ENCODE measurements at places on chromosomes 16 and 17.

- DNase-seq: peak; percentile 83
These were observed 18.6 kb upstream of the HAPSTR1 start for GRCh38 chr16:9072806-9073341.

- no peak for DNase-seq
These were observed 3.5 kb downstream of the KCNJ16 start for GRCh38 chr17:70078549-70078948.

GRCh38 chr16:24070851-24071250 lies 185.3 kb upstream of the CACNG3 start:
- DNase-seq: peak; percentile 7

DNA sequence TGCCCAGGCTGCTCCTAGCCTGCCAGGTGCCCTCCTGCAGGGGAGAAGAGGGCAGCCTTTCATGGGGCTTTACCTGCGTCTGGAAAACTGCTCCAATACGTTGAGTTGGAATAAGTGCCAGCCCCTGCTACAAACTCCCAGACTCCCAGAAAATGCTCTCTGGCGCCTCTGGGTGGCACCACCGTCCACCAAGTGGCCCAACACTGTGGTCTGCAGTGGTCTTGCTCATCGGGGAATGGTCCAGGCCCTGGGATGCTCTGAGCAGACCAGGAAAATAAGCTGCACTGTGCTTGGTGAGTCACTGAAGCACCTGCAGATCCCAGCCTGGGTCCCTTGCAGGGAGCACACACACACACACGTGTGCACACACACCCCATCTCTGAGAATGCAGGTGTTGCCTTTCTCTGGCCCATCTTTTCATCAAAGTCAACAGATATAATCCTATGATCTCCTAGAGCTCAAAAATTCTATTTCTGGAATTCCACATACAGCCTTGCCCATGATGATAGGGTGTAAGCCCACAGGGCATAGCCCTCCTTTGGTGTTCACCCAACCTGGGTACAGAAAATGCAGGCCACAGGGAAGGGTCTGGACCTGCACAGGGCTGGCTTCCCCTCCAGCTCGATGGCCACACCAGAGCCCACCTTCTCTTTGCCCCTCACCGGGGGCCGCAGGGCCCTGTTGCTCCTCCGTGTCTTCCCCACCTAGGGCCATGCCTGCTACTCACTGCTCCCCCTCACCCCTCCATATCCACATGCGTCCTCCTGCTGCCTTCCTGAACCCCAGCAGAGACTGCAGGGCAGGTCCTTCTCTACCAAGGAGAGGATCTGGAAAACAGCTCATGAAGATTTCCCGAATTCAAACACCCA lies 20.5 kb downstream of the CDIP1 start:
- peak; percentile 43 for DNase-seq

- DNase-seq: no peak
These were observed 8.6 kb downstream of the SLC6A4 start for GRCh38 chr17:30226878-30227277.

- no peak for DNase-seq
These were observed 186.6 kb downstream of the WWOX start for GRCh38 chr16:78286065-78286464.

DNA sequence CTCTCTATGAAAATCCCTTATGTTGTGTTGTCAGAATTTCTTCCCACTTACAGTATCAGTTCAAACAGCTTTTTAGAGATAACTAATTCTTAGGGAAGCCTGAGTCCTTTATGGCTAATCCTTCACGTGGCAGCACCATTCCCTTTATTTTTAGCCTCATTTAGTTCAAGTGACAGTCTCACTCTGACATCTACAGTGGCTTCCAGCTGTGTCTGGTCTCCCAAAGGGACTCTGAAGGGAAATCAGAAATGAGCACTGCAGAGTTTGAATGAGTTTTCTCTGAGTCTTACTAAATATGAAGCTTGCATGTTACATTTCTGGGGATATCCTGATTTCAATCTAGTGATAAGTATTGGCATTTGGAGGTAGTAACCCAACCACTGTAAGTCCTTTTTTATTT lies 1104.1 kb downstream of the CDH11 start:
- DNase-seq: no peak

- DNase-seq: no peak
These were observed 20.5 kb upstream of the SPACA3 start for GRCh38 chr17:32971171-32971570.

DNA sequence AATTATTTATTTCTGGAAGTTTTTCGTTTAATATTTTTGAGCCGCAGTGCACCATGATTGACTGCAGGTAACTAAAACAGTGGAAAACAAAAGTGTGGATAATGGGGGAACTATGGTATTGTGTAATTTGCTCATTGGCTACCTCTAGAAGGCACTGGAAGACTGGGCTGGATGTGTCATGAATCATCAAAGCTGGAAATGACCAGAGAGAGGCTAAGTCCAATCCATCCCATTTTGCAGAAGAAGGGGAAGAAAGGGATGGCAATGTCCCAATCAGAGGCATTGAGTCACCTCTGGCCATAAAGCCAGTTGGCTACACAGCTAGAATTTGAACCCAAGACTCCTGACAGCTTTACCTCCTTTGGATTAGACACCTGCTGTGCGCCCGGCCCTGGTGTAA lies 29.3 kb downstream of the GLP2R start:
- DNase-seq: no peak

- DNase-seq: peak; percentile 56
These were observed 61.6 kb downstream of the RGS9 start for GRCh38 chr17:65198653-65199382.

DNA sequence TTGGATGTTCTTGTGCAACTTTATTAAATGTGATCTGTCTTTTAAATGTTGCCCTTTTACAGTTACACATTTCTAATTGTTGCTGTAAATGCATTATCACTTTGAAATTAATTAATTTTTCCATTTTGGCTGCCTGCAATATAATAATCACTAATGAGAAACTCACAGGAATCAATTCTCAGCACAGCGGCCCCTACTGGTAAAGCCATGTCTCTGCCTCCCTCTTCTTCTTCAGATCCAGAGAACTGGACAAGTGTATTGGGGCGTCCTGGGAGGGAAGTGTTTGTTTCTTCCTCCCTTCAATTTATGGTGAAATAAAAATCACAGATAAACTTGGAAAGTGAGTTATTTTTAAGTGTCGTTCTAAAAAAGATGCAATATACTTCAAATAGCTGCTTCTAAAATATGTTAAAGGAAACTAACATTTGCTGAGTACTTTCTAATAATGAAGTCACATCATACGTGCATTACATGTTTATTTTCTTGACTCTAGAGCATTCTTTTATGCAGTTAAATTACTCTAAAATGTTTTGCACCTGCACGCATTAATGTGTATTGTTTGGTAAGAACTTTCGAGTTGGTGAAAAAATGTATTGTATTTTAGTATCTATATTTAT lies 338.0 kb downstream of the WWOX start:
- peak; percentile 4 for DNase-seq

DNA sequence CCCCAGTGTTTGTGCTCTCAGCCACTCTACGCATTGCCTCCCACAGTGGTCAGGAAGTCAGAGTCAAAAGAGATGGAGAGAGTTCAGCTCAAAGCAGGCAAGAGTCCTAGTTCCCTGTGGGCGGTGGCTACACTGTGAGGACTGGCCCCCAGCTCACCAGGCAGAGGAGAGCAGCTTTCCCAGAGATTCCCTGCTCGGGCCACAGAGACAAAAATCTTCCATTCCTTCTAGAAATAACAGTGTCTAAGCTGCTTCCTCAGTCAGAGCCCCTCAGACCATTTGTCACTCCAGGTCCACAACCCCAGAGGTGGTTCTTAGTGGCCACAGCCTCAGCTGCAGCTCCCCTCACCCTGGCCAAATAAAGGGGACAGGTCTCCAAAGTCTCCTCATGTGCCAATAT lies 263.0 kb upstream of the RPL38 start:
- DNase-seq: no peak

- no peak for DNase-seq
These were observed 16.1 kb upstream of the RPTOR start for GRCh38 chr17:80528536-80528935.

- DNase-seq: peak; percentile 96
These were observed 12.0 kb downstream of the PGS1 start for GRCh38 chr17:78390241-78391050.

GRCh38 chr16:66977341-66978113 lies 10.9 kb upstream of the CES4A start:
- peak; percentile 78 for DNase-seq

DNA sequence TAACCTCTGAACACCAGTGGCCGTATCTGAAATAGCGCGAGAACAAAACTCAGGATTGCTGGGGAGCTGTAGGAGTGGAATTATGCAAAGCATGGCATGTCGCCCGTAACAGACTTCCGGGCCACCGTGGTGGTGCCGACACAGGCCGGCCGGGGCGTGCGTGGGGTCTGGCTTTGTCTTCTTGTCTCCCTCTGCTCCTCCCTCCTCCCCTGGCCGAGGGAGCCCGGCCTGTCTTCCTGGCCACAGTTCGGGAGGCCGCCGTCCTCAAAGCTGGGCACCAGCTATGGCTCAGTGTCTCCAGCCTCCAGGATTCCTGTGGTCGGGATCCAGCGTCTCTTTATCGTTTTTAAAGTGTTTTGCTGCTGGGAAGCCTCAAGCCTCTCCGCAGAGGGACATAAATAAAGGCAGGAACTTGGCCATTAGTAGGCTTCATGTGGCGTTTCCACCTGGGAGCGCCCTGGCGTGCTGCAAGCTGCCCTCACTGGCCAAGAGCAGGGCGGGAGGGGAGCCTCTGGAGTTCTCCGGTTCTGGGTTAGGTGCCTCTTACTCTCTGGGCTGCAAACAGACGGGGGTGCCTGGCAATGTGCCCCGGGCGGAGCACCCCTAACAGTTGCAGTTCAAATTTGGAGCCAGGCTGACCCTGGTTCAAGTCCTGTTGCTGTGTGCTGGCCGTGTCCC lies 22.0 kb upstream of the NPTX1 start:
- peak; percentile 81 for DNase-seq

GRCh38 chr16:75065149-75065505 lies 51.5 kb downstream of the LDHD start:
- no peak for DNase-seq

DNA sequence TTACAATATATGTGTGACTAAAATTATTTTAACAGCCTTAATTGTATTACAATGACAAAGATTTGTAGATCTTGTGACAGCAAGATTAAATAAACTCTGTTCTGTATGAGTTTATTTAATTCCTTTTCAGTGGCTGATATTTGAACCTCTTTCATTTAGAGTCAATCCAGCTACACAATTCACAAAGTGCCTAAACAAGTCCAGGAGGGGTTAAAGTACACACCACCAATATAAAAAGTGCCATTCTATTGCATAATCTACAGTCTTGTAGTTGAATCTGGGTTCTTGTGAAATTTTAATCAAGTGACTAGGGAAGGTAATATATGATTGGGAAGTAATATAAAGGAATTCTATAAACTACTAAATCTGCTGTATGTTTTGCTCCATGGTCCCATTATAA lies 3.9 kb upstream of the NFAT5 start:
- DNase-seq: no peak

DNA sequence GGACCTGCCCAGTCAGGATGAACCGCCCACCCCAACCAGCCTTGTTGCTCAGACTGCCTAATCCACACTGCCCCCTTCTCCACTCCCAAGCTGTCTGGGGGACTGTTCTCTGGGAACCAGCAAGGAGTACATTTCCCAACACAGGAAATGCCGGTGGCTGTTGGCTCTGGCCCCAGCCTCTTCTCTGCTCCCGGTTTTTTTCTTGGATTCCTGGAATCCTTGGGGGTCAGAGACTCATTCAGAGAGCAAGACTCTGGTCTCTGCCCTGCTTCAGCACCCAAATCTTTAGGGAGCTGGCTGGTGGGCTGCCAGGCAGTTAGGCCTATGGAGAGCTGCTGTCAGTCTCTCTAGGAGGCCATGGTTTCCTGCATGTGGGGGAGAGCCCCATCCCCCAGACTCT lies 10.8 kb upstream of the MTMR4 start:
- DNase-seq: peak; percentile 98

DNA sequence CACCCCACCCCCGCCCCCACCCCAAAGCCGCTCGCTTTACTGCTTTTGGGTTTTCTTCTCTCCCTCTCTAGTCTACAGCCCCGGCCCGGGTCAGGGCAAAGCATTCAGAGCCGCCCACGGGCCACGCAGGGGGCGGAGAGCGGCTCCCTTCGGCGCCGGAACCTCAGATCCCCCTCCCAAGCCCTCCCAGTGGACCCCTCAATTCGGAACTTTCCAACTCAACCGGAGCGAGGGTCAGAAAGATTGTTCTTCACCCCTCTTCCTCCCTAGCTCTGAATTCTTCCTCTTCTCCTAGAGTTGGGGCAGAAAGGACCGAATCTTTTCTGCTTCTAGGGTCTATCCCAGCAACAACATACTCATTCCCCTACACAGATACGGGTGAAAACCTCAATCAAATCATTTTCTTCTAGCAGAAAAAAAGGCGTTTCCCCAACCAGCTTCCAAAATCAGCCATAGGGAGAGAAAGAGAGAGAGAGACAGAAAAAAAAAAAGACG lies 1.0 kb downstream of the HOXB2 start:
- DNase-seq: no peak

DNA sequence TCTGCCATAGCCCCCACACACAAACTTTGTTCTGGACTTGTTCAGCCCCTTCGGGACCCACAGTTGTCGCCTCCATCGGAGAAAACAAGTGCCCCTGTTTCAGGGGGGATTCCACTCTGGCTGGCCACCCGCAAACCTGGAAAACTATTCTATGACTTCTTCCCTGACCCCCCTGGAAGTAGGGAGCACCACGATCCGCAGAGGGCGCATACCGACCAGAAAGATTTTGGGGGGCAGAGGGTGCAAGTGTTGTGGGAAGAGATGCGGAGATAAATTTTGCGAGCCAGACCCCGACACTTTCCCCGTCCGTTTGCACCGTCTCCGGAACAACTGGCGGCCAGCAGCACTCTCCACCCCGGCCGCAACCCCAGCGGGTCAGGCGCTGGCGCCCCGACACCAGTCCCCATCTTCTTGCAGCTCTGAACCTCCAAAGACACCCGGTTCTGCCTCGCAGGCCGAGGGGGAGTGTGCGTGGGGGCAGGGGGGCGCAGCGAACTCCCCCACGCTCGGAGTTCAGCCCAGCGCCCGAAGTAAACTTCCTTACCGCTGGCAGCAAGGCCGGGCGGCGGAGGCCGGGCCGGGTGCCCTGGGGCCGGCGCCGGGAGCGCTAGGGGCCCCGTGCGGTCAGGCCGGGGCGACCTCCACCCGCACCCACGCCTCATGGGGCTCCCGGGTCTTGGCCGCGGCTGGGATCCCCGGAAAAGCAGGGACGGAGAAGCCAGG lies 744 bp downstream of the SALL1 start:
- no peak for DNase-seq

DNA sequence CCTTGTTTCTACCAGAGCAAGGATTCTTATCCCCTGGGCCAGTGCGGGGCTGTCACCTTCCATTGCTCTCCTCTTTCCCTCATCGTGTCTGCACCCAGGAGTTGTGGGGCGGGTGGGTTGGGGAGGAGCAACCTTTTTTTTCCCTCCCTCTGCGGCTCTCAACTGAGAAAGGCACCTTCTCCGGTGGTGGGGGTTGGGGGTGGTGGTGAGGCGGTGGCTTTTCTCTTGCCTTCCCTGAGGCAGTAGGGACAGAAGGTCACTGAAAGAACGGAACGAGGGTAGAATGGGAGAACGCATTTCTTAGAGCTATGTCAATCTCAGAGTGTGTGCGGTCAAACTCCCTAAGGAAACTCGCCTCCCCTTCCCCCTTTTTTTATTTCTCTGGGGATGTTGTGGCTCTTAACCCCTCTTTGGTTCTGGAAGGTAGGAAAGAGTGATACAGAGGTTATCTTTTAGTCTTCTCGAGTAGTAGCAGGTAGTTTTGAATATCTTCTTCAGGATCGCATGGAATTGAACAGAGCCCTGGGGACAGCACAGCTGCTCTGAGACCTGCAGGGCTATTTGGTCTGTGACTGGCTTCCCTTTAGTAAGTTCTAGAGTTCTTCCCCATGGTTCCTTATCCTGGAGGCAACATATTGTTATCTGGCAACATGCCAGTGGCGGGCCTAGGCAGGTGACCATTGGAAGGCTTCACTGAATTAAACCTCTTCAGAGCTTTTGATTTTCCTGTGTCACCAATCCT lies 994 bp downstream of the CLTC start:
- DNase-seq: no peak

Measured in fibroblast of skin of scalp (primary cell).